ENCODE measurements at places on chromosomes 12 and 14.
A peak's percentile ranks its signal among the peaks of the same experiment; 100 is the strongest.

GRCh38 chr14:105419195-105420091 lies at the start of gene MTA1:
TSS of gene MTA1 (plus strand) at chr14:105419827. CDS start at chr14:105420036, 209 bp downstream.
- DNase-seq, result peak; percentile 49

- DNase-seq, result peak; percentile 84
Observed at GRCh38 chr12:122793685-122794106, 19.3 kb downstream of the CCDC62 start.

GRCh38 chr14:24264298-24264697 lies 1.3 kb upstream of the TGM1 start:
- DNase-seq, result no peak

DNA sequence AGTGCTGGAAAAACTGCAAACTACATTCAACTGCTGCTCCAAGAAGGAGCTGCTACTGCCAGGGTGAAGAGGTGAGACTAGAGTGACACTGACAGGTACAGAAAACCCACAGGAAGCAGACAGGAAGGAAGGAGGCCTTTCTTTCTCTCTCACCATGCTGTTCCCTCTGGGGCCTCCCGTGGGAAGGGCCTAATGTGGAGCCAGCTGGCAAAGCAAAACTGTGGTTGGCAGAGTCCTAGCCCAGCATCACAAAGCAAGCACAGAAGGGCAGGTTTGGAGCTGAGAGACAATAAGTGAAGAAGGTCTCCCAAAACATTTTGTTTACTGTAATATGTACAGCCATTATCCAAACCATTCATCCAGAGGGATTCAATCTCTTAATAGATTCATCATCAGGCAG lies 122.5 kb upstream of the MAX start:
- DNase-seq, result no peak

- DNase-seq, result no peak
Observed at GRCh38 chr14:70658899-70659298, 17.2 kb downstream of the TTC9 start.

DNA sequence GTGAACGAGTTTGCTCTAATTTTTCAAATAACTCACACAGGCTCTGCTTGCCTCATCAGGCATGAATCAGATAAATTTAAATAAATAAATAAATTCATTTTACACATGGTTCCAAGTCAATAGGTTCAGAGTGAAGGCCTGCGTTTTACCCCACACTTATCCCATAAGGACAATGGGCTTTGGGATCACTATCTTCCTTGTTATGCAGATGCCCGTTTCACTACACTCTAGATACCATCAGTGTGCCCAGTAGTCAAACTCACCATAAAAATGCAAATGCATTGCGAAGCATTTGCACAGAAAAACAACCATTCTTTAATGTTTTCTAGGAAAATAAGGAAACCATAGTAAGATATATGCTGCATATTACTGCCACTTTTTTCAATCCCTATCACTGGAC lies 155.9 kb upstream of the CCDC196 start:
- DNase-seq, result no peak

DNA sequence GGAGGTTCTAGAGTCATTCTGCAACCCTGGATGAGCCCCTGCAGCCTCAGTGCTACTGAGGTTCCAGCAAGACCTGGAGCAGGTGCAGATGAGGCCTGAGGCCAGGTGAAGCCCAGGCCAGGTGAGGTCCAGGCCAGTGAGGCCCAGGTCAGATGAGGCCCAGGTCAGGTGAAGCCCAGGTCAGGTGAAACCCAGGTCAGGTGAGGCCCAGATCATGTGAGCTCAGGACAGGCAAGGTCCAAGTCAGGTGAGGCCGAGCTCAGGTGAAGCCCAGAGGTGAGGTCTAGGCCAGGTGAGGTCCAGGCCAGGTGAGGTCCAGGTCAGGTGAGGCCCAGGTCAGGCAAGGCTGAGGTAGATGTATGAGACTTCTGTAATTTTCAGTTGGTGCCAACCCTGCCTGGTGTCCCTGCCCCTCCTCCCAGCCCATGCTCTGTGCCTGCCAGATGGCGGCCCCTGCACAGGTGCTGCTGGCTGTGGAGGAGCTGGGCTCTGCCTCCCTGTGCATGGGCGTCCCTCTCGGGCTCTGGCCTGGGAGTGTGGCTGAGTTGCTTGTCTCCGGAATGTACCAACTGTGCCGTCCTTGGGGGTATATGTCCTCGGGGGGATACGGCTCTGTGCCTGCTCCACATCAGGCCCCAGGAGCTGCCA lies 388.5 kb downstream of the TMEM121 start:
- DNase-seq, result no peak

GRCh38 chr14:100864206-100864605 lies 38.3 kb downstream of the MEG3 start:
- no peak for DNase-seq

DNA sequence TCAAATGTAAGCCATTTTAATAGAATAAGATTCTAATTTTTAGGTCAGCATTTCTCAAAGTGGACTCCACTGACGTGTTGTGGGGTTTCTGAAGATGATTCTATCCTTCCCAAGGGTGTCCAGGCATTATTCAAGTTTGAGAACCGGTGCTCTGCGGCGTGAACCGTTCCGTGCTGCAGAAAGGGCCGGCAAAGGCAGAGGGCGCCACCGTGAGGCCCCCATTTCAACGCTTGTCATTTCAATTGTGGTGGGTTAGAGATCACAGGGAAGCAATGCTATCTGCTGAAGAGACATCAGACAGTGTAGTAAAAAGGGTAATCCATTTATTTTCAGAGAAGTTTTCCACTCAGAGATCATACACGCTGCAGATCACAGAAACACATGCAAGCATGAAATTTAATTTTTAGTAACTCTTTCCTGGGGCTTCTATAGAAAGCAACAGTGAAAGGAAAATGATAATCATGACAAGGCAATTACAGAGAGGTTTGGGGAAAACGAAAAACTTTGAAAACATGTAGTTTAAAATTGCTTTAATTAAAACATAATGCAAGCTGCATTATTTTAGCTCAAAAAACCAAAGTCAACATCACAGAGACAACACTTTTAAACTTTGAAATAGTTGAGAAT lies 201.7 kb downstream of the EXOC5 start:
- peak; percentile 52 for DNase-seq

- peak; percentile 78 for DNase-seq
Observed at GRCh38 chr12:52063981-52064649, 5.7 kb upstream of the ATG101 start.

DNA sequence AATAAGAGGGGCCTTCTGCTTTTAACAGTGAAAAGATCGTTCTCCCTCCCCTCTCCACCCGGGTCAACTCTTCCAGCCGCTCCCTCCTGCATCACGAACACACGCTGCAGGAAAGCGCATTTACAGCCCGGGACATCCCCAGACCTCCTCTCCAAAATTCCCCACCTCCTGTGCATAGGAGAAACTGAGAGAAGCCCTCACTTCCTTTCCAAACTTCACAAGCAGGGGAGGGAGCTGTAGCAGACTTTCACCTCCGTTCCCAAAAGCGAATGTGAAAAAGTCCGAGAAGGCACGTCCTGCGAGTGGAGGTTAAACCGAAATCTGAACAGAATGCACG lies 513 bp downstream of the BCAT1 start:
- peak; percentile 55 for DNase-seq

- DNase-seq, result no peak
Observed at GRCh38 chr12:23098517-23098916, 473.5 kb downstream of the ETNK1 start.

DNA sequence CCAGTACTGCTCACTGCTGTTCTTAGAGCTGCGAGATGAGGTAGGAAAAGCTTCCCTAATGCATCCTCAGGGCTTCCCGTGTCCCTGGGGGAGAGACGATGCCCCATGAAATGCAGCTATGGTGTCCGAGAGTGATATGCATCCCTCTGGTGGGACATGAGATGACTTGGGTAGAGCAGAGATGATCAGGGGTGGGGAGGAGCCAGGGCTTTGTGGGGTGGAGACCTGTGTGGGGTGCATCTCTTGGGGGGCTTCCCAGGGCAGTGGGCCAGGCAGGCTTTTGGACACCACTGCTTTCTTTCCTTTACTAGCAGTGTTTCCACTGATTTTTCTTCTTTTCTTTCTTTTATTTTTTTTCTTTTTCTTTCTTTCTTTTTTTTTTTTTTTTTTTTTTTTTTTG lies 147.3 kb downstream of the ADGRD1 start:
- DNase-seq, result no peak

DNA sequence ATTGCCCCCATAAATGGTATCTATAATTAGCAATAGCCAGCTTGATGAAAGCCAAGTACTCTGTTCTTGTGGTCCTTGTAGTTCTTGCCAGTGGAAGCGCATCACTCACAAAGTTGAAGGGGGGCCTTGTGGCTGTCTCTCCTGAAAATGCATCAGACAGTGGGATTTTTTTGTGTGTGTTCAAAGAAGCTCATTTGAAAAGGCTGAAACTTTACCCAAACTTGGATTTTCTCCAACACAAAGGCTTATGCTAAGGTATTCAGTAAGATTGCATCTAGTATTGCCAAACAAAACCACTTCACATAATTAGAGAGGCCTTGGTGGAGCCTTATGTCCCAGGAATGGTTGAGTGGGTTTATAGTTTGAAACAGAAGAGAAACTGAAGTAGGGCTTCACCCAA lies 216.7 kb upstream of the TMTC1 start:
- no peak for DNase-seq

DNA sequence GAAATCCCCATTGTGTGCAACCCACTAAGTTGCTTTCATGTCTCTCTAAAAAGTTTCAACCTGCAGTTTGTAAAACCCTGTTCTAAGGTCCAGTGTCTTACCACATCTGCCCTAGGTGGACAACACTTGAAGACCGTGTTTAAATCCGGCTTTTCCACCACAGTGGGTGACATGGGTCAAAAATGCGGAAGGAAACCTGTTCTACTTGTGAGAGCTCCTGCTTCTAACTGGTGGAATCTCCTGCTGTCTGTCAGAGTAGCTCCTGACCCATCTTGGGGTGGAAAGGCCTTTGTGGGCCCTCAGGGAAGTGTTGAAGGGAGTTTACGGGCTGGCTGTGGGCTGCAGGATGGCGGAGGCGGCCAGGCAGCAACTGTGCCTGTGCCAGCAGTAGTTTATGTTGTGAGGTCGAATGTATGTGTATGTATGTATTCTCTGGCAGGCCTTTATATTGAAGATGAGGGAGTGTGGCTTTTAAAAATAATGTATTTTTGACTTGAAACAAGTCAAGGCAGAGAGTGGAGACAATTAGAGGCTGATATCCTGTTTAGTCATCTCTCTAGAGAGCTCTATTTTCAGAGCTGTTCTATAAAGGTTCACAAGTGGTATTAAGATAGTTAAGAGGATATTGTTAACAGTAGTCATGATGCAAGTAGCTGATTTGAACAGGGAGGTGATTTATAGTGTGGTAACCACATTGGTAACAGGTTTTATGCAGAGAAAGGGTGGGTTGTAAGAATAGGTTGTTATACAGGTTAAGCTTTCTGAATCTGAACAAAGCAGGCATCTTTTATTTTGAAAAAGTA lies 67.0 kb downstream of the PRKCH start:
- peak; percentile 75 for DNase-seq

- DNase-seq, result no peak
Observed at GRCh38 chr12:76549131-76549530, 10.4 kb downstream of the OSBPL8 start.

DNA sequence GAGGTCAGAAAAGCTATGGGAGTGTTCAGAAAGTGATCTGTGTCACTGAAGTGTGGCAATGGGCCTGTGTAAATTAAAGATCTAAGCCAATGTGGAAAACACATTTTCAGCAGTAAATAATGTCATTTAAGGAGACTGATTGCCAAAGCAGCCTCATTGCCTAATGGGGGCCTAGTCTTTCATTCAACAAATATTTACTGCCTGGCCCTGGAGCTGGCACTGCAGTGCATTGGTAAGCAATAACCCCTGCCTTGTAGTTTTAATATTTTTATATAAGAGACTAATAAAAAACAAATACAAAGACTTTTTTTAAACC lies 326.6 kb downstream of the BTG1 start:
- no peak for DNase-seq

- DNase-seq, result no peak
Observed at GRCh38 chr14:75306927-75307699, 28.5 kb downstream of the FOS start.

DNA sequence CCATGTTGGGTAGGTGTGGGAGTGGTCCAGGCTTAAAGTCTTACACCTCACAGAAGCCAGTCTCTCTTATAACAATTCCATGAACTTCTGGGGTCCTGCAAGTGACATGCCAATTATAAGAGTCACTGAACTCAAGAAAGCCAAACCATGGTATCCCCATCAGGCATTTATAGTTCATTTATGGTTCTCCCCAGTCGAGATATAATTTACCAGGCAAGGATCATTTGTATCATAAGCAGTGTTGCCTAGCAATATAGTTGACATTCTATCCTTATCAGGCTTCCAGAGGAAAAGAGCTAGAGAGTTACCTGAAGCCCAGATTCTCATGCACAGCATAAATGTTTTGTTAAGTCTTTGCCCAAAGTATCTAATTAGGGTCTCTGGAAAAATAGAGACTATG lies 8.1 kb downstream of the JKAMP start:
- no peak for DNase-seq

GRCh38 chr12:66929121-66929520 lies 250.2 kb upstream of the GRIP1 start:
- DNase-seq, result no peak

- DNase-seq, result no peak
Observed at GRCh38 chr14:96730386-96730785, 66.8 kb upstream of the VRK1 start.

- no peak for DNase-seq
Observed at GRCh38 chr12:71187379-71187778, 29.6 kb upstream of the TSPAN8 start.

GRCh38 chr14:34496679-34497513 lies 34.9 kb upstream of the SPTSSA start:
- DNase-seq, result peak; percentile 93

GRCh38 chr12:57226588-57227314 lies 2.8 kb upstream of the SHMT2 start:
- DNase-seq, result no peak

- DNase-seq, result no peak
Observed at GRCh38 chr12:80373666-80374065, 70.4 kb upstream of the PTPRQ start.

- no peak for DNase-seq
Observed at GRCh38 chr12:11067514-11067913, 5.4 kb upstream of the TAS2R46 start.

DNA sequence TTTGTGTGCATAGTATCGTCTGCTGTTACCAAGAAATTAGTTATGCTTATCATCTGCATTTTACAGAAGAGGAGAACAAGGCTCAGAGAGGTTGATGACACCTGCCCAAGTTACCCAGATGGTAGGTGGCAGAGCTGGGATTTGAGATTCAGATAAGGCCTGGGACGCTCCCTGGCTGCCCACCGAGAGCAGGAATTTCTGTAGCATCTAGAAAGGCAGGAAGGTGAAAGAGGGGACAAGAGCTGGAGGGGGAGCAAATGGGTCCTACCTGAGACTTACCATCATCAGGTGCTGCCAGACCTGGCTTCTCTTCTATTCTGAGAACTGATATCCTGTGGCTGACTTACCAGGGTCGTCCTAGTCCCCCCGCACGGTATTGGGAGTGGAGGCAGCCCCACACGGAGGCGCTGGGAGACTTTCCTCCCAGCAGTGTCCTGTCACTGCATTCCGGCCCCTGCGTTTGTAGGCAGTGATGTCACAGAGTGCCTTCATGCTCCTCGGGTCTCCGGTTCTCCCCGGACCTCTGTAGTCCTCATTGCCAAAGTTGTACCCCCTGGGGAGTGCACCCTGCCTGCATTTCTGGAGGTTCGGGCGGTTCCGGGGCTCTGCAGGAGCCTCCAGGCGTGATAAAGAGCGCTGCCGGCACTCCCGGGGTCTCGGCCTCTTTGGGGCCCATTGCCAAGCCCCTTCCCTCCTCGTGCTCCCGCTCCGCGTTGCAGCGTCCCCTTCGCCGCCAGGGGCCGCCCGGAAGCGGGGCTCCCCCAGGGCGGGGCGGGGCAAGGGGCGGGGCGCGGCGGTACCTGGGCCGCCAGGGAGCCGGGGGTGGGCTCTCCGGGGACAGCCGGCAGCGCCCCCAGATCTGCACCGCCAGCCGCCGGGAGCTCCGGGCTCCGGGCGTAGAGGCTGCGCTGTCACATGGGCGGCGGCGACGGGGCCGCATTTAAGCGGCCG lies at the start of gene CABP1:
CABP1 (plus strand) TSS at position 856 of the 951 bp plus-strand sequence; CDS start at position 916, 60 bp downstream.
- no peak for DNase-seq

All from dermis blood vessel endothelial cell (primary cell).